ENCODE measurements at places on chromosomes 5 and 9.

DNA sequence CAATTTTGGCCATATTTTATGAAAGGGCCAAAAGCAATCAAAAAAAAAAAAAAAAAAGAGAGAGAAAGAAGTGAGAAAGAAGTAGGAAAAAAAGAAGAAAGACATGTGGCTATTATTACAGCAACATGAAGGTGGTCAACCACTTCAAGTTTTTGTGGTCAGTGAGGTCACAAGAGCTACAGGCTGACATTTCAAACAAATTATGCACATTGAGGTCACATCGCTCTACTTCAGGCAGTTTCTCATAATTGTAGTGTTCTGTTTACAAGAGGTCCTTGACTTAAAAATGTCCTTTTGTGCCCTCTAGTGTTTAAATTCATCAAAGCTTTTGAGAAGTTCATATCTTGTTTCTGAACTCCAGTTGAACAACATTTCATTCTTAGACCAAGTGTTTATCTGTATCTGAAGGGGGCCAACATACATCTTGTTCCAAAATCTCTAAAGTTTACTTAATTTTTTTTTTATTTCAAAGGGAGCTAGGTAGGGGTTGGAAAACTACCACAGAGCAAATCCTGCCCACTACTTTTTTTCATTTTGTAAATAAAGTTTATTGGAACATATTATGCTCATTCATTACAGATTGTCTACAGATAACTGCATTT is 513.1 kb downstream of the PDE4D start:
- DNase-seq, result peak; percentile 19

- no peak for DNase-seq
These were observed 4.0 kb downstream of the TUT7 start for GRCh38 chr9:86350006-86350760.

- DNase-seq, result no peak
These were observed 269.5 kb downstream of the AUH start for GRCh38 chr9:91092214-91092613.

GRCh38 chr9:89564346-89564878 is 40.4 kb upstream of the GADD45G start:
- DNase-seq, result no peak

DNA sequence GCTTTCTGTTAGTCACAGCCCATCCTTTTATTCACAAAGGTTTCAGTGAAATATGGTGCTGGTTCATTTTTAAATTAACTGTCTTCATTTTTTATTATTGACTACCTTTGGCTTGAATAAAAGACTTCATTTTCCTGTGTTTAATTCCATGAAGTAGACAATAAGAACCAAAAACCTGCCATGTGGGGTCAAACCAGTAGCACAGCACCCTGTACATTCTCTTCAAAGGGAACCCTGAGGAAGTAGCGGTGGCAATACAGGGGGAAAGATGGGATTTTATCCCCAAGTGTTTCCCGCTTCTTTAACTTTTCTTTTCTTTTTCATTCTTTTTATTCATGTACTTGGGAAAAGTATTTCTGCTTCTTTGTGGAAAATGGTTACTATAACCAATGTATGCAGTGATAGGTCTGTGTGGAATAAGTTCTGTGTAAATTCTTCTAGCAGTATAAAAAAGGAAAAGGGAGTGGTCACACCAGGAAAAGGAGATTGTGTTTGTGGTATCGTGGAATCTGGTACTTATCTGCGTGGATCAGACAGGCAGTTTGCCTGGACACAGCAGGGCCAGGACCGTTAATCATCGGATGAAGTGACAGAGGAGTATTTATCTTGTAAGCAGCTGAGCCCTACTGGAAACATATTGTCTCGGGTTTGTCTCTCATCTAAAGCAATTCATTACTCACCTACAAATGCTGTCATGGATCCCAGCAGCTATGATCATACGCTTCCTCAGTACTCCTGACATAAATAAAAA is 94.2 kb downstream of the PPIC start:
- no peak for DNase-seq

GRCh38 chr5:87138091-87138805 is 129.4 kb upstream of the RASA1 start:
- no peak for DNase-seq

DNA sequence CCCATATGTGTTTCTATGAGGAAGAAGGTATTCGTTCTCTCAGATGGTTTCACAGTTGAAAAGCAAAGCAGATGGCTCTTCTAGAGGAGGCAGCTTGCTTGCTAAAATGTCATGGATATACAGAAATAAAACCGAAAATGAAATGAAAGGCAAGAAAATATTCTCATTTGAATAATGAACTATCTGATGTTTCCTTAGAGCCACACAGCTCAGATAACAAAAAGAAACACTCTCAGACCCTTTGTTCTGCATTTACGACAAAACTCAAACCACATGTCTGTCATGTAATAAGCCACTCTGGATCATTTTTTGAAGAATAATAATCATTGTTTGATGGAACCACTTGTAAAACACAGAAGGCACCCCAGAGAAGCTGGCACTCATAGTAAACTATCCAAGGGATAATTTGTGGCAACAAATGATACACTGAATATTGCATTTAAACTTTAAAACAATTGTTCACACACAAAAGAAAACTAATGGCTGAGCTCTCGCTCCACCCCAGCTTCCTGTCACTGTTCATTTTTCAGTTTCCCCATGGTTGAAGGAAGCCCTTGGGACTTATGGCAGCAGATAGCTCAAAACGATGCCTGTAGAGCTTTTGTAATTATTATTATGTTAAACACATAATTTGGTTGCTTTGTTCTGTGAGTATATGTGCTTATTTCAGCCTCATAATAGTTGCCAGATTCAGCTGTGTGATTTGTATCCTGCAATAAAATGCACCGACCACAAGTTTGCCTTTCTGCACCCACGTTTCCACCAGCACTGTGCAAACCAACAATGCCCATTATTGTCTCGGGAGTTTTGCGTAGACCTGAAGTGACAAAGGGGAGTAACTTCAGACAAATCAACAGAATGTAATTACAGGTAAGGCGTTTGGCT is 256.0 kb downstream of the TMEM167A start:
- DNase-seq, result no peak

DNA sequence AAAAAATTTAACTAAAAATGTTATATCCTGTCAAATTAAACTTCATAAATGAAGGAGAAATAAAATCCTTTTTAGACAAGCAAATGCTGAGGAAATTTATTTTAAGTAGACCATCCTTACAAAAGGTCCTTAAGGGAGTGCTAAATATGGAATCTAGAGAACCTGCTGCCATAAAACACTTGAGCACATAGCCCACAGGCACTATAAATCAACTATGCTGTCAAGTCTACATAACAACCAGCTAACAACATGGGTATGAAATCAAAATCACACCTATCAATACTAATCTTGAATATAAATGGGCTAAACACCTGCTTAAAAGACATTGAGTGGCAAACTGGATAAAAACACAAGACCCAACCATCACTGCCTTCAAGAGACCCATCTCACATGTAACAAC is 15.1 kb upstream of the PRSS3 start:
- DNase-seq, result no peak

DNA sequence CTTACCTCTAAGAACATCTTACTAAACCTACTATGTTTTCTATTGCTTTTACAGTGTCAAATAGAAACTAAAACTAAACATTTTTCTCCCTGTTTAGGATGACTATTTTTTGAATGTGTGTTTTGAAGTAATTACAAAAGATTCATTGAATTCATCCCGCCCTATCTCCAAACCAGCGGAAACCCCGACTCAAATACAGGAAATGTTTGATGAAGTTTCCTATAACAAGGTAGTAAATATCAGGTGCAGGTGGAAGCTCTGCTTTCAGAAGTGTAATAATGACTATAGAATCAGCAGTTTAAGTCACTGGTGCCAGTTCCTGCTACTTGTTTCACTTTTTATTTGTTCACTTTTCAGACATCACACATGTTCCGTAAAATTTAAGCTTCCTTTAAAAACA is 20.0 kb downstream of the ERAP2 start:
- no peak for DNase-seq

DNA sequence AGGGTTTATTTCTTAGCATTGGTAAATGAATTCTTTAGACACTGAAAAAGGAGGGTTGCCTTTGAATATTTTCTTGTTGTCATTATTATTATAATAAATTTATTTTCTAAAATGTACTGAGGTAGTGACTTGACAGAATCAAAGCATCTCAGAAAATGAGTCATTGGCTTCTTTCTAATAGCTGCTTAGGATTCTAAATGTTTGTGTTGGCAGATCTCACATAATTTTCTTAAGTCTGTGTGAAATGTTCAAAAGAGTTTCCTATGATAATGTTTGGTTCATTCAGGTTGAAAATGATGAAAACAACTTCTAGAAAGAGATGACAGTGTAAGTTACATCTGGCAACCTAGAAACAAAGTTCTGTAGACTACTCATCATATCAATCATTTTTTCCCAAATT is 69.7 kb downstream of the SH3GL2 start:
- DNase-seq, result no peak

DNA sequence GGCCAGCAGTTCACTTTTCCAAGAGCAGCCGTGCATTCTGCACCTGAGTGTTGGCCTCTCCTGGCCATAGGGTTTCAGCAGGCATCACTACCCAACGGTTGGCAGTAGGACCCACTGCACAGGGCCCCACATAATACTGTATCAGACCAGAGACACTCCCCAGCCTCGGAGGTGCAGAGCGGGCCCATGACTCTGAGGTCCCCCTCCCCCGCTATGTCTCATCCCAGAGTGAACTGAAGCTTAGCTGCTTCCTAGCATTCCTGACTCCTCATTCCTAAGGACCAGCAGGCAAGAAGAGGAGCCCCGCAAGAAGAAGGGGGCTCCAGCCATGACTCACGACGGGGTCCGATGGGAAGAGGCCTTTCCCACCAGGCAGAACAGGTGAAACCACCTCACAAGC is 67.2 kb downstream of the CAMSAP1 start:
- no peak for DNase-seq

GRCh38 chr5:112381521-112381920 is 37.6 kb downstream of the EPB41L4A start:
- DNase-seq, result no peak

GRCh38 chr5:30604648-30605262 is 588.7 kb upstream of the CDH6 start:
- DNase-seq, result no peak
